ENCODE measurements at places on chromosomes 6 and 20.

GRCh38 chr6:97816526-97816925 is 533.5 kb upstream of the MMS22L start:
- no peak for DNase-seq

GRCh38 chr6:4895971-4896370 is 107.9 kb downstream of the RPP40 start:
- DNase-seq = no peak

GRCh38 chr6:41302638-41303037 is 16.2 kb upstream of the TREM1 start:
- no peak for DNase-seq

- DNase-seq = no peak
Measured at GRCh38 chr6:126539022-126539421, 199.1 kb downstream of the CENPW start.

- peak; percentile 64 for DNase-seq
Measured at GRCh38 chr6:138109042-138109997, 2.1 kb upstream of the PERP start.
